ENCODE measurements at places on chromosomes 1 and 21. TPM values are rescaled to one million over a fixed set of nuclear protein-coding genes. Genes with fewer than 3 reads are reported as not detected.

DNA sequence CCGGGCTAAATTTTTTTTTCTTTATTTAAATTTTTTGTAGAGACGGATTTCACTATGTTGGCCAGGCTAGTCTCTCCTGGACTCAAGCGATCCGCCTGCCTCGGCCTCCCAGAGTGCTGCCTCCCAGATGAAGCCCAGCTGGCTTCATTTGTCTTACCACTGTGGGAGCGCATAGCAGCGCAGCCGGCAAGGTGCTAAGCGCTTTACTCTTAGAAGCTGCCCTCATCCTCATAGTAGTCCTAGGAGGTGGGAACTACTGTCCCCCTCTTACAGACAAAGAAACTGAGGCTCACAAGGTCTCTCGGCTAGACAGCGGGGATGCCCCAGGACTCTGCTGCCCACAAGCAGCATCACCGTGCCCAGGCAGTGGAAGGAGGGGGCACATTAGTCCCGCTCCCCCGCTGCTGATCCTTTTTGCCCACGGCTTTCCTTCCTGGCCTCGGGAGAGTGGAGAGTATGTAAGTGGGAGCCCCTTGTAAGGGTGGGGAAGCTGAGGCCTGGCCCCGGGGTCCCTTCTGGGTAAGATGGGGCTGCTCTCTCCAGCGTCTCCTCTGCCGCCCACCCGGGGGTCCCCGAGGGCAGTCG lies 726 bp downstream of the TMEM54 start:
- no peak for DNase-seq

- no peak for DNase-seq
Observed at GRCh38 chr1:112840631-112841624, 115.1 kb downstream of the SLC16A1 start.

GRCh38 chr1:23020706-23021405 lies 1.6 kb downstream of the KDM1A start:
- DNase-seq: no peak

DNA sequence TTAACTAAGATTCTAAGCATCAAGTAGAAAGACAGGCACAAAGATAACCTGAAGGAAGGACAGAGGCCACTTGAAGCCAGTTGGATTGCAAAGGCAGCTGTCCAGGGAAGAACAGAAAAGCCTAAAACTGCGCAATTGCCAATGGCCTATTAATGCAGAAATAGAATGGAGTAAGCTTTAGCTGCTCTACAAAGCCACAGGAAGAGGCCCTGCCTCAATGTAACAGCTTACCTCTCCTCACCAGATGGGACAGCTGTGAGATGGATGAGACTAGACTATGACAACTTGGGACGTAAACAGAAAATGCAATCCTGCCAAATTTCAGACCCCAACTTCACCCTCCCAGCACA lies 176.5 kb downstream of the EIF4G3 start:
- DNase-seq: no peak

- DNase-seq: peak; percentile 42
Observed at GRCh38 chr1:76854255-76854654, 13.0 kb upstream of the ST6GALNAC5 start.

- DNase-seq: no peak
Observed at GRCh38 chr1:165383067-165383466, 26.6 kb upstream of the LMX1A start.

DNA sequence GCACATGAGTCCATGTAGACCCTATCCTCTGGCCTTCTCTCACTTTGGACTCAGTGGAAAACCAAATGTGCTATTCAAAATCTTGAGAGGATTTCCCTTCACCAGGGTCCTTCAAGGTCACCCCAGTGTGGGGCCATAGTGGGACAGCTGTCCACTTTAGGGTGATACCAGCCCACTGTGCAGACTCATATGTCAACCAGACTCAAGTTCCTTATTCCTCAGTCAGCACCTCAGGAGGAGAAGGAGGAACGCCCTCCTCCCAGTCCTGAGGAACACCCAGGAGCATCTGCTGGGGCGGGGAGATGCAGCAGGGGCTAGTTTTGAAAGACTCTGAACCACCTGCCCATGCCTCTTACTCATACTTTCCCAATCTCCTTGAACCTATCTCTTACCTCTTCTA lies 340.9 kb downstream of the MATN1 start:
- DNase-seq: no peak

GRCh38 chr1:110477445-110477957 lies 26.6 kb downstream of the PROK1 start:
- DNase-seq: peak; percentile 75

DNA sequence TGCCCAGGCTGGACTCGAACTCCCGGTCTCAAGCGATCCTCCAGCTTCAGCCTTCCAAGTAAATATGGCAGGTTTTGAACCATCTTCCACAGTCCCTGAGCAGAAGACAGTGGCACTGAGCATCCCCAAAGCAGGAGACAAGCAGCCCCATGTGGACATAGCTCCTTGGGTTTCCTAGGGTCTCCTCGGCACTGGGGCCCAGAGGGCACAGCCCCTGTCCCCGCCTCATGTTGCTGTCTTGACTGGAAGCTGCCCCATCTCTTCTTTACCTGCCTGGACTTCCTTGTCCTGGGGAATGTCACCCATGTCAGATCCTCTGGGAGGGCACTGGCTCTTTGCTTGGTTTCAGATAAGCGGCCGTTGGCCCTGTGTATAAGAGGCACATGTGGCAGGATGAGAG lies 263.7 kb upstream of the RAB4A start:
- DNase-seq: no peak

GRCh38 chr1:245880754-245881403 lies 626.2 kb downstream of the SMYD3 start:
- DNase-seq: no peak

DNA sequence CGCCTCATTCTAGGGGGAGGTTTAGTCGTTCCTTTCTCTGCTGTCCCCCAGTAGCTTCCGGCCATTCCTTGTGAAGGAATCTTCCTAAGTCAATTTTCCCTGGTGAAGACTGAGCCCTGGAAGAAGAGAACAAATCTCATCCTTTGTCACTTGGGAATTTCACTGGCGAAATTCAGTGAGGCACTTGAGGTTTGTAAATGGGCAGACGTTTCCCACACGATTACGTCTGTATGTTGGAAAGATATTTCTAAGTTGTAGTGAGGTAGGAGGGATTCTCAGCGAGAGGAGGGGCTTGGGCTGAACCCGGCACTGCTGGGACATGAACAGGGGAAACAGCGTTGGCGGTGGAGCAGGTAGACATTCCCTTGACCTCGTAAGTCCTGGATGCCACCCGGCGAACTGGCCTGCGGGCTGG lies 47.2 kb downstream of the GALNT2 start:
- DNase-seq: no peak

- no peak for DNase-seq
Observed at GRCh38 chr1:78277253-78277652, 213.5 kb upstream of the PTGFR start.

DNA sequence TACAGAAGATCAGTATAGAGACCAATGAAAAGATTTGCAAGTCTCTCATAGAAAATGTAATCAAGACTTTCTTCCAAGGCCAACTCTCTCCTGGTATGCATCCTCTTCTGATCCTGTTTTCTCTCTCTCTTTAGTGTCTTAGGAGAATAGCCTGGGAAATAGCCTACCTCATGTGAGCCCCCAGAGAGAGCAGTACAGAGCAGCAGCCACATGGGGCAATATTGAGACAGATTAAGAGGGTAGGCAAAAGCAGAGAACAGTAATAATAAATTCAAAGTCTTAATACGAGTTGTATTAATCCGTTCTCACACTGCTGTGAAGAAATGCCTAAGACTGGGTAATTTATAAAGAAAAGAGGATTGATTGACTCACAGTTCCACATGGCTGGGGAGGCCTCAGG lies 61.4 kb downstream of the RNASEL start:
- no peak for DNase-seq

DNA sequence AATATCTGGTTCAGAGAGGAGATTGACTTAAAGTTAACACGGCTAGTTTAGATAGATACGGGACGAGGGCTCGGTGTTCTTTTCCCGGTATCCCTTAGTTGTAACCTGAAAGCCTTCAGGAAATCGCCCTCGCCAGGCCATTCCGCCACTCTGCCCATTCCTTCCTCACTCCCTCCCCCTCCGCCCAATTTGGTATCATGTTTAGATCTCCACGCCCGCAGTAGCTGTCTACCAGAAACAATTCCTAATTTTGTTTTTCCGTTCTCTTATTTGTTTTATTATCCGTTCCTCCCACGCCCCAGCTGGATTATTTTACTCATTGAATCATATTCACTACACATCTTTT lies 685 bp upstream of the VAMP4 start:
- DNase-seq: peak; percentile 41

The FAM177B gene
- total RNA-seq: not detected

The MLLT11 gene
- 13.0 TPM for total RNA-seq

The DCDC2B gene
- total RNA-seq: not detected

The NBPF9 gene
- total RNA-seq: 4.3 TPM

The SPRR2B gene
- not detected for total RNA-seq

The OR10Z1 gene
- not detected for total RNA-seq

Data from H9 (cell line).